ENCODE measurements at places on chromosomes 12 and 14.
A peak's percentile ranks its signal among the peaks of the same experiment; 100 is the strongest.

- DNase-seq: no peak
Observed at GRCh38 chr14:98252820-98253219, 1019.2 kb downstream of the BCL11B start.

DNA sequence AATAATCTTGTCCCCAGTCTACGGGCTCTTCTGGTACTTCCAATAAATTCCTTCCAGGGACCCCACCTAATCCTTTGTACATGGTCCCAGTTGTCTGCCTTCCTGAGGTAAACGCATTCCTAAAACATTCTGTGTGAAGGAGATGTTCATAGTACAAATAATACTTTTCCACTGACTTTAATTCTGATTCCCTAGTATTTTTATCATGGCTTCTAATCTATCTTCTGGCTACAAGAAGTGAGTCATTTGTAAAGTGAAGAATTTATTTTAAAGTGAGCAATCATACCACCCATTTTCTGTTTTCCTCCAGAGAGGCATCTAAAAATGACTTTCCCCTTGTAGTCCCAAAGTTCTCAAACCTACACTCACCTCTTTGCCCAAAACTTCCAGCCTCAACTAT lies 65.9 kb upstream of the NUDT4 start:
- no peak for DNase-seq

DNA sequence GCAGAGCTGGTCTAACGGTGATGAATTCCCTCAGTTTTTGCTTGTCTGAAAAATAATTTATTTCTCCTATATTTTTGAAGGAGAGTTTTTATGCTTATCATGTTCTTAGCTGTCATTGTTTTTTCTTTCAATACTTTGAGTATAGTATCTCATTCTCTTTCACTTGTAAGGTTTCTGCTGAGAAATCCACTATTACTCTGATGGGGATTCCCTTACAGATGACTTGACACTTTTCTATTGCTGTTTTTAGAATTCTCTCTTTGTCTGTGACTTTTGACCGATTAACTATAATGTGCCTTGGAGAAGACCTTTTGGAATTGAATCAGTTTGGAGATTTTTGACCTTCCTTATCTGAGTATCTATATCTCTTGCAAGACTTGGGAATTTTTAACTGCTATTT lies 139.6 kb downstream of the PRKD1 start:
- no peak for DNase-seq

GRCh38 chr14:85453401-85454225 lies 76.3 kb upstream of the FLRT2 start:
- DNase-seq: no peak

- no peak for DNase-seq
Observed at GRCh38 chr12:7346551-7347225, 42.8 kb downstream of the ACSM4 start.

DNA sequence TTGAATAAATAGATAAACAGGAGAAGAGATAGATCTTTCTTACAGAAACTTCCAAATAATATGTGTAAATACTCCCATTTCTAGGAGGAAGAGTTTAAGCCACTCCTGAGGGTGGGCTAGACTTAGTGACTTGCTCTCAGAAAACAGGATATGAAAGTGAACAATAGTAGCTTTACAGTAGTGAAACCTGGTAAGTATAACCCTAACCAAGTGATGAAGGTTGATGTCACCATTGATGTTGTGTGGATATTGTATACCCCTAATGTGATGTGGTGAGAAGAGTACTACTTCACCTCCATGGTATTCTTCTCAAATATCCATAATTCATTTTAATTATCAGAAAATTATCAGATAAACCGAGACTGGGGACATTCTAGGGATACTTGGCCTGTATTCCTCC lies 20.9 kb downstream of the AKAP6 start:
- no peak for DNase-seq

- DNase-seq: no peak
Observed at GRCh38 chr14:56860441-56860840, 50.2 kb upstream of the OTX2 start.

DNA sequence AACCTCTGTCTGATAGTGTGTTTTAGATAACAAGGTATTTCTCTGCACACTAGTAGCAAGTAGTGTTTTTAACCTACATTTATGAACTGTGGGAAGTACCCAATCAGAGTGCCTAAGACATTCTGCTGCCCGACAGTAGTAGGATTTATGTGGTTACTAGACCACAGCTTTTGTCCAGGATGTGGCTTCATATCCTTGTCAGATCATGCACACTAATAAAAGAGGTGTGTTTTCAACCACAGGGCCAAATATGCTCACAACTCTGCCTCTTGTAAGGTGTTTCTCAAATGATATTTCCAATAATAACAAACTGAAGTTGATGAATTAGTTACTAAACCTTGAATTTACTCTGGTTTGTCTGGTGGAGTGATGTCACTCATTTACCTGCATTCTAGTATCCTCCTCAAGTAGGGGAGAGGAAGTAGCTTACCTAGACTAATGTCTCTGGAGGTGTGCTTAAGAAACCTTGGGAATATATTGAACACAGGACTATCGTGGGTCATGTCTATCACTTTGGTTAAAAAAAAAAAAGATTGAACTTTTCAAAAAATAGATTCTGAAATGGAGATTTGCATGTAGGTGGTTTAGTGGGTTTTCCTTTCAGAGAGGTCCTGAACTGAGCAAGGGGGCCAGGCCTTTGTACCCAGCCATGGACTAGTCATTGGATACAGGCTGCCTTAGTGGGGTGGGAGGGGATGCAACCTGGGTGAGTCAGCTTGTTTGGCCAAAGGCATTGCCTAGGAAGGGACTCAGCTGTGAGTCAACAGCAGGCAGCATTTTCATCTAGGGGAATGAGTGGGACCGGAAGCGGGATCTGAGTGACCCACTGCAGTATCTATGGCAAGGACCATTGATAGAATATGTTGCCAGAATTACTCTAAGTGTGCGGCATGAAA lies 14.1 kb downstream of the FBXW8 start:
- peak; percentile 81 for DNase-seq

DNA sequence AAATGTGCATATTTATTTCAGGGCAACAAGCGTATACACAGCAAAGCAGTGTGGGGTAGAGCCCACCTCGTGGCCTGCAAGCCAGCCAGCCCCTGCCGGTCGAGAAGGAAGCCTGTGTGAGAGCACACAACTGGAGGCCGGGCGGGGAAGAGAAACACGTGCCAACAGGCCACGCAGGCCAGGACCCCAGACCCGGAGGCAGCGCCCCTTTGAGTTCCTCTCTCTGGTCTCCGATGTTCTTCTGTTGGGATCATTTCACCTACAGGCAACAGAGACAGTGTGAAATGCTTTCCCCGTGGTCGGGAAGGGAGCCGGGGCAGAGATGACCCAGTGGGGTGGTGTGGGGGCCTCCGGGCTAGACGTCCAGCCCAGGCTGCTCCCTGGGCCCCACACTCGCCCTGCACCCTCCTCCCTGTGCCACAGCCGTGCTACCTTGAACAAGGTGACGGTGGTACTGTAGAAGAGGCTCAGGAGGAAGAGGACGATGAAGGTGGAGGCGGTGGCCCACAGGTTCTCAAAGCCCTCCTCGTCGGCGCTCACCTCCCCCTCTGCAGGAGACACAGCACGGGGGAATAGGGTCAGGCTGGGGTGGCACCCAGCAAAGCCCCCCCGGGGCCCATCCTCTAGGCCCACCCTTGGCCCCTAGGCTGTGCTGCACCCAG lies 325.5 kb downstream of the TMEM121 start:
- no peak for DNase-seq

DNA sequence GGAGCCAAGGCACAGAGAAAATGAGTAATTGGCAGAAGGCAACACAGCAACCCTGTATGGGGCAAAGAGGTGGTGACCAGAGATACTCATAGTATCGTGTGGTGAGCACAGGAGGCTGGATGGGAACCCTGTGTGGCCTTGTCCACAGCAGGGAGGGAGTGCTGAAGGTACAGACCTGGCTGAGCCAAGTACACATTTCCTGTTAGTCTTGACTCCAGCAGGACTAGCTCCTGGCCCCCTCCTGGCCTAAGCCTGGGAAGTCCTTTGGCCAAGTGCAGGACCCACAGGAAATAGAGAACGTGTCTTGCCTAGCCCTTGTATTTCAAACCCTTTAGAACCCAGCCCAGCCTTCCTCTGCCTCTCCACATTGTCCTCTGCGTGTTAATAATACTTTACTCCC lies 289.8 kb upstream of the PWP1 start:
- DNase-seq: no peak

DNA sequence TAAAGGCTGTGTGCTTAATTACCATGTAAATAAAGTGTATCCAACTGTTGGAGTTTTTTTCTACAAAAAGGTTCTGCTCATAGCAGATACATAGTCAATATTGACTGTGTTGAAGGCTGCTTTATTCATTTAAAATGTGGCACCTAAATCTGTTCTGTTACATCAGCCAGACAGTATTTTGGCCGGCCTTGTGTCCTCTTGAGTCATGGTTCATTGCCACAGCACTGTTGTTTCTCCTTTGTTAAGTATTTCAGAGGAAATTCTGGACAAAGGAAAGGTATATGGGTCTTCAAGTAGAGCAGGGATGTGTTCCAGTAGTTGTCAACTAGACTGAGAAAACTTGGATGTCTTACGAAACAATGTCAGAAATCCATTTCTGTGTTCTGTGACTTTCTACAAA lies 95.5 kb downstream of the SLC38A6 start:
- peak; percentile 50 for DNase-seq

- no peak for DNase-seq
Observed at GRCh38 chr12:132099739-132100138, 44.4 kb downstream of the DDX51 start.

DNA sequence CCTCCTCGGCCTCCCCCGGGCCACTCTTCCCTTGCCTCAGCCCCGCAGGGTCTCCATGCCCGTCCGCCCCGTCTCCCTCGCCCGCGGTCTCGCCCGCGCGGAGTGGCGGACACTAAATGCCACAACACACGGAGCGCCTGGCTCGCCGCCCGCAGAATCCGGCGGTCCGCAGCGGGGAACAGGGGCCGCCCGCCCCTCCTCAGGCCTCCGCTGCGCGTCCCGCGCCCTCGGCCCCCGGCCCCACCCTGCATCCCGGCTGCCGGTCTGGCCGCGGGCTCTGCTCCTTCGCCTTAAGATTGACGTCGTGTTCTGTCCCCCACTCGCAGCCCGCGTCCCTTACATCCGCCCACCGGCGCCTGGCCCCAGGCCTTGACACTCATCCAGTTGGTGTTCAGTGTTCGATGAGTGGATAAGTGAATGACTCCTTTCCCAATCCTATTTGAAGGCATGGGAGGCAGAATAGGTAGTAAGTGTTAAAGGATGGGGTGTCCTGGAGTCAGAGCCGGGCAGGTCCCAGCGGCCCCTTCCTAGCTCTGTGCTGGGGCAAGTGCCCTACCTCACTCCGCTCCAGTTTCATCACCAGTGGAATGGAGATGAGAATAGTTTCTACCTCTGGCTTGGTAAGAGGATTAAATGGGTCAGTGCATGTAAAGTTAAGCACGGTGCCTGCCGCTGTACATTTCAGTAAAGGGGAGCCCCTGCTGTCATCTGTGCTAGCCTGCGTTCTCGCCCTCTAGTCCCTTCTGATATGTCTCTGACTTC lies 622 bp downstream of the TECPR2 start:
- peak; percentile 38 for DNase-seq

GRCh38 chr12:96402061-96402460 lies 1.8 kb upstream of the CDK17 start:
- DNase-seq: no peak

DNA sequence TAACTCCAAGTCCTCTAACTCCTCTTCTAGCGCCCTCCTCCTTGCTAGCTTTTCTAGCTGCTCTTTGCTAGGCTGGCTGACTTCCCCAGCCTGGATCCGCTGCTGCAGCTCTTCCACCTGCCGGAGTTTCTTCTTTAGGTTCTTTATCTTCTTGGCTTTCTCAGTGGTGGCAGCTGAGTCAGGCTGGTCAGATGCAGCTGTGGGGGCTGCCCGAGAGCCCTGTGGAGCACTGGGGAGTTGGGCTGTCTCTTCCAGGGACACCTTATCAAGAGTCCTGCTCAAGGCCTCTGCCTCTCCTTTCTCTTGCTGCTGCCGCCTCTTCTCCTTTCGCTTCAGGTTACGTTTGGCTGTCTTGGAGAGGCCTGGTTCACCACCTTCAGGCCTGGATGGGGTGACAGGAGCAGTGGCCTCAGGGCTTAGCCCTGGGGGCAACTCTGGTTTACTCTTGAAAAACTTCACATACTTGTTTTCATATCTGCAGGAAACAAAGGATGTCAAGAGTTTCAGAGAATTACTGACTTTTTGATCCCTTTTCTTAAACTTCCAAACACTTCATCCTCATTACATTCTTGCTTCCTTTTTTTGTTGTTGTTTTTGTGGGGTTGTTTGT lies 25.7 kb downstream of the PYM1 start:
- no peak for DNase-seq

DNA sequence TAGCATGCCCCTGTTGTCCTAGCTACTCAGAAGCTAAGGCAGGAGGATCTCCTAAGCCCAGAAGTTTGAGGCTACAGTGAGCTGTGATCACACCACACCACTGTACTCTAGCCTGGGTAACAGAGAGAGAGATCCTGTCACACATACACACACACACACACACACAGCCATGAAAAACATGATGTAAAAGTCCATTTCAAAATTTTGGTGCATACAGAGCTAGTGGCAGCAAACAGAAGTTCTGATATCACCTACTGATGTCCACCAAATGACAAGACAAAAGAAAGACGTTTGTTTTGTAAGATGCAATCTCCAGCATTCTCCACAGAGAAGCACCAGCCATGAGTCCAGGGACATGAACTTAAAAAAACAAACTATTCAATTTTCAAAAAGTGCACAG lies 15.9 kb downstream of the AREL1 start:
- DNase-seq: no peak

DNA sequence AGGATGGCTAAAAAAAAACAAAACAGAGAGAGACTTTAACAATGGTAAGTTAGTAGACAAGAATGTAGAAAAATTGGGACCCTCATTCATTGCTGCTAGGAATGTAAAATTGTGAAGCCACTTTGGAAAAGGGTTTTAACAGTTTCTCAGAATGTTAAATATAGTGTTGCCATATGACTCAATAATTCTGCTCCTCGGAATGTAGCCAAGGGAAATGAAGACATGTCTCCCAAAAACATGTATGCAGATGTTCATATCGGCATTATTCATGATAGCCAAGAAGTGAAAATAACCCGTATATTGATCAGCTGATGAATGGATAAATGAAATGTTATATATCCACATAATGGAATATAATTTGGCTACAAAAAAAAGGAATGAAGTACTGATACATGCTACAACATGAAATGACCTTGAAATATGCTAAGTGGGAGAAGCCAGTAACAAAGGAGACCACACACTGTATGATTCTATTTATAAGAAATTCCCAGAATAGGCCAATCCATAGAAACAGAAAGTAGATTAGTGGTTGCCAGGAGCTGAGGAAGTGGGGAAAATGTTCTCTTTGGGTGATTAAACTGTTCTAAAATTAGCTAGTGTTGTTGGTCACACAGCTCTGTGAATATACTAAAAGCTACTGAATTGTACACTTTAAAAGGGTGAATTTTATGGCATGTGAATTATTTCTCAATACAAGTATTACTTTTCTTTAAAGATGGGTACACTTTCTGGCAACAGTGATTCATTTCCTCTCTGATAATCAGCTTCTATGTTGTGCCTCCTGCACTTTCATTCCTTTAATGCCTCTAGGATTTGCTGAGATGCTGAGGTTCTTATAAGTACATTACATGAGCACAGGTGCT lies 132.5 kb downstream of the DAAM1 start:
- peak; percentile 78 for DNase-seq

DNA sequence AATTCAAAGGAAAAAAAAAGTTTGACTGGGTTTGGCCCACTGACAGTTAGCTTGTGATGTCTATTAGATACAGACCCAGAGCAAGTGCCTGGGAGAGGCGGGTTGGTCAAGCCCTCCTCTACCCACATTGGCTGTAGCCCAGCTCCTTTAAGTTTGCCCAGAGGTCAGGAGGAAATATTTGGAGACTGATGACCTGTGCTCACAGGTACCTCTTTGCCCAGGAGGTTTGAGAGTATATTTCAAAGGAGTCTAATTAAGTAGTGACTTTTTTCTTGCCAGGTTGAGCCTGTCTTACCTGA lies 21.8 kb upstream of the PDE1B start:
- no peak for DNase-seq
